ENCODE measurements at places on chromosomes 3 and 15. TPM values are rescaled to one million over a fixed set of nuclear protein-coding genes. Genes with fewer than 3 reads are reported as not detected.

Gene ITGA11
- 0.01 TPM for polyA plus RNA-seq

Gene SLC9A9
- 2.8 TPM for polyA plus RNA-seq

Gene C3orf22
- polyA plus RNA-seq = not detected

Gene DUOX1
- 10.5 TPM for polyA plus RNA-seq

DNA sequence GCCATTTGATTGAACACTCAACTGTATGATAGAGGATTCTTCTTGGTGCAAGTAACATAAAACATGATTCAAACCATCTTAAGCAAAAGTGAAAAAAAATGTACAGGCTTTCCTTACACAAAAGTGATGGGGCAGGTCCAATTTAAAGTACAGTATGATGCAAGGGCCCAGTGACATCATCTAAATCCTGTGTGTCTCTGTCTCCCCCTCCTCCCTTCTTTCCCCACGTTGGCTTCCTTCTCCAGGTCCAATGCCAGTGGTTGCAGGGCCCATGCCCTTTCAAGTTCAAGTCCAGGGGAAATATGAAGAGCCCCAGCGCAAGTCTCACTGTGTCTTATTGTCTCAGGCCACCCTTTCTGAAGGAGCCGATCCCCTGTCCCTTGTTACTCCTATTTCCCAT is 332.3 kb downstream of the SHQ1 start:
- DNase-seq = no peak

DNA sequence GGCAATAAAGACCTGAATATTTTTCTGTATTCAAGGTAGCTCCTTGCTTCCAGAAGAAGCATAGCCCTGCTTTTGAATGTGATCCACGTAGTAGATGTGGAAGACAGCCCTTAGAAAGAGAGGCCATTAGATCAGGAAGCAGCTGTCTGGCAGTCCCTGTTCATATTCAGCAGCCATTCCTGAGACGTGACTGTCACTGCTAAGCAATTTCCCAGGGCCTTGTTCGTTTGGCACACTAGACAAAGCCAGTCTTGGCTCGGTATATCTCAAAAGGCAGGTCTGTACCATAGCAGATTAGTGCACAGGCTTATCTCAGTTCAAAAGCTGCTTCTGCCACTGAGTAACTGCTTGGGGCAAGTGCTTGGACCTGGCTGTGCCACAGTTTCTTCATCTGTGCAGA is 287.8 kb upstream of the MCTP2 start:
- DNase-seq = no peak

- peak; percentile 98 for DNase-seq
Observed at GRCh38 chr3:157081626-157082210, 78.2 kb downstream of the CCNL1 start.

DNA sequence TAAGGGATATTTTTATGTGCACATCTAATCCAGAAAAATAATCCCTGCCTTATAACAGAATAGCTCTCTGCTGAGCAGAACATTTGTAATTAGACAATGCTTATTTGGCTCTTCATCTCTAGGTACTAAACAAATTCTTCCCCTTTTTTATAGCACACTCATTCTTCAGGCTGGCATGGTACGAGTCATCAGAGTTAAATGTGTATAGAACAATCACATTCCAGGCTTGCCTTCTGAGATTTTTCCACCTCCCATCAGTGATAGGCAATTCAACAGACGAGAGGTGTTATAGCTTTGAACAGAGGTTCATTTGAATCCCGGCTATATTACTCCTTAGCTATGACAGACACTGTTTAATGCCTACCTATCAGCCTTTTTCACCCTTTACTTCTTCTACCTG is 21.4 kb upstream of the SPPL2A start:
- DNase-seq = peak; percentile 30

DNA sequence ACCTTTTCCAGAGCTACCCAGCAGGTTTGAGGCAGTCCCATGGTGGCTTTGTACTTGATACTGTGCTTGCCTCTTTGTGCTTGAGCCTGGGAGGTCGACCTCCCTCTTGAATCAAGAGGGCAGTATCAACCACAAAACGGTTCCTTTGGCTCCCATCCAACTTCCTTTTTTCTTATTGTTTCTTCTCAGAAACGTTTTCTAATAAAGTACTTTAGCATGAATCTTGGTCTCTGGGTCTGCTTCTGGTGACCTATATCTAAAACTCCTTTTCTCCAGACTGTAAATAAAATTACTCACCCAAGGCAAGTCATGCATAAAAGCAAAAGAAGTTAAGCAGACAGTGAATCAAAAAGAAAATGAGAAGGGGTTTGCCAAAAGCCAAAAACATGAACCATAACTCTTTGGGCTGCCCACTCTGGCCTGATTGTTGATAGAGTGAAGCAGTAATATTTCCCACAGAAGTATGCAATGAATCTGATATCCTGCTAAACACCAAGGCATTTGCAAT is 112.2 kb upstream of the SLC4A7 start:
- DNase-seq = no peak

- peak; percentile 96 for DNase-seq
Observed at GRCh38 chr3:157082305-157082982, 77.5 kb downstream of the CCNL1 start.

GRCh38 chr3:99984139-99984538 is 130.2 kb downstream of the FILIP1L start:
- no peak for DNase-seq
